ENCODE measurements at places on chromosomes 12 and 14. TPM values are rescaled to one million over a fixed set of nuclear protein-coding genes. Genes with fewer than 3 reads are reported as not detected.
A peak's percentile ranks its signal among the peaks of the same experiment; 100 is the strongest.

DNA sequence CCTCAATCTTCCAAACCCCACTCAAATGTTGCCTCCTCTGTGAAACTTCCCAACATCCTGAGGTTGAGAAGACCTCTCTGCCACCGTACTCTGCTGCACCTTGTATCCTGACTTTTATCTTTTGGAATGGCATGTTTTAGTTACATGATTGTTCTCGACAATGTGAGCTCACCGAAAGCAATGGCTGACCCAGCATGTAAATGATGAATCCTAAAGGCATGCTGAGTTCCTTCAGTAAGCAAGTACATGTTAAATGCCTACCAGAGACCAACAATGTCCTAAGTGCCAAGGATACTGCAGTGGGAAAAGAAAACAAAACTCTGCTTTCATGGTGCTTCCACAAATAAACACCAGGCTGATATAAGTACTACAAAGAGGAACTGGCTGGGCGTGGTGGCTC lies 13.7 kb downstream of the PPP1R13B start:
- DNase-seq: no peak

CCDC196 gene
- not detected for total RNA-seq

DNA sequence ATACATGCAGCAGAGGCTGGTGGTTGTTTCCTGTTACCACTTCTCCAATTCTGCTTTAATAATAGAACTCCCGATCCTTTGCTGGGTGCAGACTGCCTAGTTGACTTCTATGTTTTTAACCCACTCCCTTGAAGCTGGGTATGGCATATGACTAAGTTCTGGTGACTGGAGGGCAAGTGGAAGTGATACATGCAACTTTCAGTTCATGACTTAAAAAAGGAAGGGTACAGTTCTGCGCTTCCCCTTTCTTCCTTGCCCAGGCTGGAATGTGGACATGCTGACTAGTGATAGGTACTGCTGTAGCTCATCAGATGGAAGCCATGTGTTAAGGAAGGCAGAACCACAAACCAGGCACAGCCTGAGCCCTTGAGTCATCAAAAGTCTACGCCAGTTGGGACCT lies 2.4 kb upstream of the A2M start:
- DNase-seq: no peak

ZFYVE26 gene
- total RNA-seq: 22.9 TPM

- no peak for DNase-seq
Observed at GRCh38 chr14:76904100-76904739, 78.0 kb downstream of the LRRC74A start.

- no peak for DNase-seq
Observed at GRCh38 chr14:76654573-76655108, 106.6 kb upstream of the VASH1 start.

DNA sequence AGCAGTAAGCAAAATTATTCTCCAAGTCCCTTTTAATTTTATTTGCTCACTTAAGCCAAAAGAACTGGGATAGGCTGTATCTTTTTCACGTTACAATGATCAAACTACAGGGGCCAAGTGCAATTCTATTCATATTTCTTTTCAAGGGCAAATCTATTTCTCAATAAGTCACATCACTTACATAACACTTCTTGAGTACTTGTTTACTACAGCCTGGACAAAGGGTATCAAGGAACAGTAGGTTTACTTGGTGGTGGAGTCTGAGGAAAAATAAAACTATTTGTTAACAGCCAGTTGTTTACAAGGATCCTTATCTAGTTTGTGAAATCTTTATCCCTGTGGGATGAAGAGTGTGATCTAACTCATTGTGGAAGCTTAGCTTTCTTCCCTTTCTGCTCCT lies 72.1 kb downstream of the PDE3A start:
- no peak for DNase-seq

TAS2R46 gene
- total RNA-seq: 1.5 TPM

ACVRL1 gene
- total RNA-seq: not detected

GRCh38 chr14:93940437-93940836 lies 13.3 kb downstream of the FAM181A start:
- no peak for DNase-seq

KLC1 gene
- 140 TPM for total RNA-seq

GRCh38 chr12:65695113-65695865 lies 129.0 kb upstream of the HMGA2 start:
- no peak for DNase-seq

DNA sequence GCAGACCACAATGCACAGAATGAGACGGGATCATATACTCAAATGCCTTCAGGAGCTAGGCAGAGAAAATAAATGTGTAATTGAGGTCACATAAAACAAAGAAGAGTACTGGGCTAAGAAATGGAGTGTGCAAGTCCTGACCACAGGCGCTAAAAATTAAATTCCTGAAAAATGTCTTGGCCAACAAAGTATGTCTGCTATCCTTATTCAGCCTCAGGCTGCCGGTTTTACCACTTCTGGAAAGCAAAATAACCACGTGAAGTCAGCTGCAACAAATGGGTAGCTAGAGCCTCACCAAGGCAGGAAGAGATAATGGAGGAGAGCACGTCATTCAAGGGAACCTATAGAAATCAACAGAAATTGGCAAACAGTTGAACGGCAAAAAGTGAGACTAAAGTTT lies 3.1 kb downstream of the PYGL start:
- no peak for DNase-seq

KRT79 gene
- not detected for total RNA-seq

DNA sequence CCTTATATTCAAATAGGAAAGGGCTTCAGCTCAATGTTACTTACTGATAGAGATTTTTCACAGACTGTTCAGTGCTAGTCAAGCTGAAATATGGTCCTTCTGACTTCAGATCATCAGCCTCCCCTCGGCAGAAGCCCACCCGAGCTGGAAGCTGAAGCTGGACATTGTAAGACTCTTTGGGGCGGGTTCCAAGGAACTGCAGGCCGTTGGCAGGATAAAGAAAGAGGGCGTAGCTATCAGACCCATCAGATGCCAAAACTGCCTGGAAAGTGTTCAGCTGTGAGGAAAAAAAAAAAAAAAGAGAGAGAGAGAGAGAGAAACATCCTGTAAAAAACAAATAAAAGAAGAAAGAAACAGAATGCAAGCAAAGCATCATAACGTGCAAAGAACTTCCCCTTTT lies 8.8 kb downstream of the NID2 start:
- DNase-seq: no peak

GRCh38 chr14:50874757-50875156 lies 2.9 kb downstream of the ABHD12B start:
- DNase-seq: no peak

HOXC6 gene
- not detected for total RNA-seq

- no peak for DNase-seq
Observed at GRCh38 chr14:76827696-76828296, 1.6 kb downstream of the LRRC74A start.

- DNase-seq: no peak
Observed at GRCh38 chr12:69388371-69388770, 28.8 kb downstream of the YEATS4 start.

FAM181A gene
- total RNA-seq: not detected

GRCh38 chr12:96274331-96274730 lies 80.2 kb downstream of the ELK3 start:
- no peak for DNase-seq

GRCh38 chr14:68891851-68892660 lies 87.0 kb downstream of the ACTN1 start:
- DNase-seq: no peak

GRCh38 chr12:90922145-90922627 lies 32.8 kb downstream of the CCER1 start:
- no peak for DNase-seq

COCH gene
- total RNA-seq: 2.3 TPM

TOGARAM1 gene
- 8.9 TPM for total RNA-seq

SMCO2 gene
- 0.61 TPM for total RNA-seq

- no peak for DNase-seq
Observed at GRCh38 chr12:122096591-122097149, 18.1 kb downstream of the MLXIP start.

DNA sequence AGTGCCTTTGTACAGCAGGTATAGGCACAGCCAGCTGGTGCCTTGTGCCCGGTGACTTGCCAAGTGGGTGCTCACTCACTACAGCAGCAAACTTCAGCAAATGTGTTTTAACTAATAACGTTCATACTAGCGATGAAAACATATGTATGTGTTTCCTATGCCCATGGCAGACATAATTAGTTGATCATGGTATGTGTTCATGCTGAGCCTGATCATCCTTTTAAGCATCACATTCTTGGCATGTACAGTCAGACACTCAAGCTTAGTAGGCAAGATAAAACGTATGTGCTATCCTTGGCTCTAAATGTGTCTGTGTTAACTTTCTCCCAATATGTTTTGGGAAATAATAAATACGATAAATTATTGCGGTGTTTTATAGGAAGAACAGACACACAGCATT lies 55.6 kb downstream of the RASSF8 start:
- DNase-seq: no peak

CLEC2D gene
- 282 TPM for total RNA-seq

GRCh38 chr12:50914872-50915484 lies 37.4 kb upstream of the HIGD1C start:
- DNase-seq: no peak

GRCh38 chr12:131060011-131060703 lies 106.5 kb downstream of the ADGRD1 start:
- DNase-seq: no peak

- DNase-seq: no peak
Observed at GRCh38 chr14:92610849-92611271, 97.3 kb downstream of the RIN3 start.

- no peak for DNase-seq
Observed at GRCh38 chr12:7479771-7480170, 23.8 kb downstream of the CD163 start.

DNA sequence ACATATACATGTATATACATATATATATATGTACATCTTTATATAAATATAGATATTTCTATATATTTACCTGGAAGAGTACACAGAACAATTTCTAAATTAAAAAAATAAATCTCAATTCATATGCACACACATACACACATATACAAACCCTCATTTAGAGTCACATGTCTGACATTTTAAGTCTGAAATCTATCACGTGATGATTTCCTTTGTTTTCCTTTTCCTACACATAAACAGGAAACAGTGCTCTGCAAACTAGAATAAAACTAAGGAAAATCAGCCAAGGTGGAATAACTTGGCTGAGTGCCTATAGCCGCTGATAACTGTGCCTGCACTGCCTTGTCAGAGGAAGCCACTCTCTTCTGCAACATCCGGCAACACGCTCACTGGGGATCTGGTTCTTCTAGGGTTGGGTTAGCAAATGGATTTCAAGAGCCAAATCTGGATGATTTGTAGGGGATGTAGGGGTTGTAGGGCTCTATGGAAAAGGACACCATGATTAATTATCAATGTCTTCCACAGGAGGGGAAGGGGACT lies 480.7 kb downstream of the TMEM132D start:
- no peak for DNase-seq

GRCh38 chr14:103071544-103072251 lies 12.3 kb upstream of the LBHD2 start:
- no peak for DNase-seq

- DNase-seq: peak; percentile 44
Observed at GRCh38 chr12:76519538-76519937, 40.0 kb downstream of the OSBPL8 start.

KCNC2 gene
- total RNA-seq: not detected

KRT83 gene
- not detected for total RNA-seq

DNA sequence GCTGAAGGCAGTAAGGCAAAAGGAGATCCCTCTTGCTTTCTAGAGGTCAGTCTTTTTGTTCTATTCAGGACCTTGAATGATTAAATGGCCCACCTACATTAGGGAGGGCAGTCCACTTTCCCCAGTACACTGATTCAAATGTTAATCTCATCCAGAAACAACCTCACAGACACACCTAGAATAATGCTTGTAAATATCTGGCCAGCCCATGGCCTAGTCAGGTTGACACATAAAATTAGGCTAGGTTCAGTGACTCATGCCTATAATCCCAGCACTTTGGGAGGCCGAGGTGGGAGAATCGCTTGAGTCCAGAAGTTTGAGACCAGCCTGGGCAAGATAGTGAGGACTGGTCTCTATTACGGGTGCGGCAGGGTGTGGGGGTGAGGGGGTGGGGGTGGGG lies 43.5 kb downstream of the MIPOL1 start:
- DNase-seq: no peak

- DNase-seq: no peak
Observed at GRCh38 chr14:50521912-50522341, 10.4 kb downstream of the MAP4K5 start.

DNA sequence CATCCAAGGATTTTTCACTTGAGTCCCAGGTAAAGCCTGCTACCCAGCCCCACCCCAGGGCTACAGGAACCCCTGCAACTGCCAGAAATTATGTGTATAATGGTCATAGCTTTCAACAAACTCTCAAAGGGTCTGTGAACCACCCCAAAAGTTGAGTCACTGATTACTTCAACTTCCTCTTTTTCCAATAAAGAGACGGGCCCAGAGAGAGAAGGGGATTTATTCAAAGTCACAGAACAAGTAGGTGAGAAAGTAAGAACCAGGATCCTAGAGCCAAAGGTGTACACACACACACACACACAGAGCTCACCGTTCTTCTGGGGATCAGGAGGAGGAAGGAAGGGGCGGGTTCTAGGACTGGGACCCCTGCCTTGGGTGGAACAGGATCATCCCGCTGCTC lies 4.8 kb upstream of the ITPK1 start:
- no peak for DNase-seq

DNA sequence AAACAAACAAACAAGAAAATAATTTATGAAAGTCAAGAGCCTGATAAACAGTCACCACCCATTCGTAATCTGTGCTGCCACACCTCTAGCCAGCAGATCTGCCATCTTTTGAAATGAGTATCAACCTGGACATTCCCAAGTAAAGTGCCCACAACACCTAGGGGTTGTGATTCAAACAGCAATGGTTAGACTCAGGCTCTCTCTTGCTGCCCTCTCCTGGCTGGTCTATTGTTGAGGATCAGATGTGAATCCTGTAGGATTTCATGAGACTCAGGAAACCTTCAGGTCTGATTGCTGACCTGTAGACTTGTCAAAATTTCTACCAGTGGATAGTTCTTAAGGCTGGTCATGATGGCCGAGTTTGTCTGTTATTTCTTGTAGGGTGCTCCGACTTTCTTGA lies 26.8 kb downstream of the DGLUCY start:
- no peak for DNase-seq

- no peak for DNase-seq
Observed at GRCh38 chr14:48430805-48431204, 755.4 kb upstream of the MDGA2 start.

DNA sequence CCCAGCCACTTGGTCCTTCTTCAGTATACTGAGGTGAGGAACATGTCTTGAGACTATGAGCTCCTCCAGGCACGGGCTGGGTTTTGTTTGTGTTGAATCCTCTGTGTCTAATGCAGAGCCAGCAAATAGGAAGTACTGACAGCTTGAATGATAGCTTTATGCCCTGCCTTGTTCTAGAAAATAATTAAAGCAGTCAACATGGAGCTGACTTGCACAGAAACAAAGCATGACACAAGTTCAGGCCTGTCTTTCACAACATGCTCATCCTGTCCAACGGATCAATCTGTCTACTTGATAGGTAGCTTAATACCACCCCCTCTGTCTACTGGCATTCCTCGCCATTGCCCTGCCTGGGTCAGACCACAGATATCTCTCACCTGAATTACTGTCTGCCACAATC lies 140.9 kb downstream of the ESRRB start:
- DNase-seq: no peak

PZP gene
- total RNA-seq: not detected

Measured in activated CD8-positive, alpha-beta T cell treated with anti-CD3 and anti-CD28 coated beads, Interleukin-2, amount 10 ng/mL, durations not matched to agents 7 days and 5 days (primary cell).